NCI-H1694 (cell line): ENCODE measurements at places on chromosomes 4 and X.

GRCh38 chr4:38275331-38276100 is 315.3 kb downstream of the PTTG2 start:
- DNase-seq: no peak

- DNase-seq: no peak
Measured at GRCh38 chrX:112614640-112615039, 65.1 kb downstream of the LHFPL1 start.

GRCh38 chr4:122591196-122591595 is 29.7 kb downstream of the IL21 start:
- no peak for DNase-seq

DNA sequence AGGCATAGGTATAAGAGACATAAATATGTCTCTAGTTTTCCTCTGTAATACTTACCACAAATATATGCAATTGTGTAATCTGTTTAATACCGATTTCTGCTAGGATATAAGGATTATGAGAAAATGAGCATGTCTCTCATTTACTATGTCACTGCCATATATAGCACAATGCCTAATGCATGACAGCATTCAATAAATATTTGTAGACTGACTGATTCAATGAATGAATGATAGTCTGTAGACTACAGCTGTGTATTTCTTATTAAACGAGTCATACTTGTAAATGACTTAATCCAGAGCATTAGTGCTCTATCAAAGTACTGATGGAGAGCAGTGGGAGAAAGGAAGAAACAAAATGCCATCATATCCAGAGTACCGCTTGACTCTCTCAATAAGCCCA is 175.6 kb downstream of the PPP3CA start:
- no peak for DNase-seq

GRCh38 chr4:112206431-112206830 is 25.2 kb upstream of the AP1AR start:
- no peak for DNase-seq
